ENCODE measurements at places on chromosomes 7 and 10.

DNA sequence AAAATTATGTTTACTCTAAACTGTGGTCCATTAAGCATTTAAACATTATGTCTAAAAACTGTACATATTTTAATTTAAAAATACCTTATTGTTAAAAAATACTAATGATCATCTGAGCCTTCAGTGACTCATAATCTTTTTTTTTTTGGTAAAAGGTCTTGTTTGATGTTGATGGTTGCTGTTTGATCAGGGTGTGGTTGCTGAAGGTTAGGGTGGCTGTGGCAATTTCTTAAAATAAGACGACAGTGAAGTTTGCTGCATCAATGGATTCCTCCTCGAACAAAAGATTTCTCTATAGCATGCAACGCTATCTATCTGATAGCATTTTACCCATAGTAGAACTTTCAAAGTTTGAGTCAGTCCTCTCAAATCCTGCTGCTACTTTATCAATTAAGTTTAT lies 180.0 kb upstream of the AHR start:
- no peak for DNase-seq

GRCh38 chr7:101952355-101953247 lies 135.2 kb downstream of the CUX1 start:
- no peak for DNase-seq

DNA sequence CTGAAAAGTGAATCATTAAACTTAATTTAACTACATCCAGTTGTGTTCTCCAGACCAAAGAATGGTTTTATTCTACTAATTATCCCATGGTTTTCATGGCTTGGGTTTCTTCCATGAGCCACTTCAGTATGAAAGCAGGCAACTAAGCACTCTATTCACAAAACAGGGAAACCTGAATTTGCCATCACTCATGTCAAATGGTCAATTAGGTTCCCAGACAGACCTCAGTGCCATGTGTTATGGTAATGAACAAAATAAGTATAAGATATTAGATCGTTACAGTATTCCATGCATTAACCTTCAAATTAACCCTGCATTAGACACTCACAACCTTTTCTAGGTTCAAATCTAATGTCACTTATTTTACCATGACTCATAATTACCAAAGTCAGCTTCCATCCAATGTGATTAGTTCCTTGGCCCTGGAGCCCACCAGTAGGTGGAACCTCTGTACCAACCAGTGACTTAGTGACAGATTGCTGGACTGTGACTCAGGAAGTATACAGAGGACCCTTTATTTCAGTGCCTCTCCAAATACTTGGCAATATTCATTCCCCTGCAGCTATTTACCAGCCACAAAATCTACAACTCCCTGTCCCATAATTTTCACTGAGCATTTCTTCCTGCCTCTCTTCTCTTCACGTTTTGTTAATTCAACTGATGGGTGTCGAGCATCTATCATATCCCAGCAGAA lies 1270.2 kb upstream of the SORCS1 start:
- no peak for DNase-seq

- DNase-seq, result no peak
Observed at GRCh38 chr10:66834802-66835201, 91.0 kb upstream of the LRRTM3 start.

DNA sequence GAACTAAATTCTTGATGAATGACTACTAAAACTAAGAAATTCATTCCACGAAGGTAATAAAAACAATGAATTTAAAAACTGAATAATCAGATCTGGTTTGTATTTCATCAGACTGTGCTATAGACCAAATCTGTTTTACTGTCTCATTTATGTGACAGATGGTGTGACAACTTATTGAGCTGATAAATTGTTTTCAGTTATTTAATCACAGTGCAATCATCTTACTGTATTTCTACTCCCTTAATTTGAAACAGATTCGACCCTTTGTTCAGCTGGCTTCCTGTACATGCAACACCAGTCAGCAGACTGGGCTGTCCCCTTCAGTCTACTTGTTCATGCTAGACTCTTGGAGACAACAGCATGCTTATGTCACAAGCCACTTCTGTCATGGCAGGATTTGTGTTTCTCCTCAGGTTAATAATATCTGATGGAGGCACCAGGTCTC lies 150.9 kb downstream of the MBL2 start:
- no peak for DNase-seq

DNA sequence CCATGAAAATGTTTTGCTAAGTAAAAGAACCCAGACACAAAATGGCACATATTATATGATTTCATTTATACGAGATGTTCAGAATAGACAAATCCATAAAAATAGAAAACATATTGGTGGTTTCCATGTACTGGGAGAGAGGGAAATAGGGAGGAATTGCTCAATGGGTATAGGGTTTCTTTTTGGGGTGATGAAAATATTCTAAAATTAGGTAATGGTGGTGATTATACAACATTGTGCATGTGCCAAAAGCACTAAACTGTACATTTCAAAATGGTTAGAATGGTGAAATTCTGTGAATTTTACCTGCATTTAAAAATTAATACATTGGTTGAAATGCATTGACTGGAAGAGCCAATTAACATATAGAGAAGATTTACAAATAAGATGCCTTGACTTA lies 613.9 kb downstream of the TNS3 start:
- DNase-seq, result no peak

GRCh38 chr7:35971133-35971891 lies 170.5 kb downstream of the SEPTIN7 start:
- no peak for DNase-seq

- no peak for DNase-seq
Observed at GRCh38 chr7:66921918-66922486, 977 bp downstream of the TMEM248 start.

DNA sequence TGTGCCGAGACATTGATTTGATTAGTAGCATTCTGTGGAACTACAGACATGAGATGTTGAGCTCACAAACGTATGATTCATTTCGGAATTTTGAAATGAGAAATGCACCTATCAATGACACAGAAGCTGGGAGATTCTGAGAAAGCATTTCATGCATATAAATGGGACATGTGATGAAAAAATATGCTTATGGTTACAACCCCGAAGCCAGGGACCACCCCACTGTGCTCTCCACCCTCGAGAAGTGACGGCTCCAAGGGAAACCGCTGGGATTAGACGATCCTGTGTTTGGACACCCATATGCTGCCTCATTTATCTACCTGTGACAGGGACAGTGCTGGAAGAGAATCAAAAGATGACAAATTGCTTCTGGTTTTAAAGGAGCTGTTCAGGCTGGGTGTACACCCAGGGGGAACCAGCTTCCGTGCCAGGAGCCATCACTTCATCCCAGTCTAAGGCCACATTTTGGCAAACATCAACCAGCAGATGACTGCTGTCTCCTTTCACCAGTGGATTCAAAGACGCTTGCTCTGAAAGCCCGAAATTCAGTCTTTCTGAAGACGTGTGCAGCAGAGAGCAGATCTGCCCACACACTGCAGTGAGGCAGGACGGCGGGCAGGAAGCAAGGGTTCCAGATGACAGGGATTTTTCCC lies 109.9 kb downstream of the ATXN7L1 start:
- DNase-seq, result no peak
